CD4-positive, alpha-beta T cell treated with Interleukin-4 for 1 hour (primary cell): ENCODE measurements at places on chromosomes 2 and 18.
A peak's percentile ranks its signal among the peaks of the same experiment; 100 is the strongest.

DNA sequence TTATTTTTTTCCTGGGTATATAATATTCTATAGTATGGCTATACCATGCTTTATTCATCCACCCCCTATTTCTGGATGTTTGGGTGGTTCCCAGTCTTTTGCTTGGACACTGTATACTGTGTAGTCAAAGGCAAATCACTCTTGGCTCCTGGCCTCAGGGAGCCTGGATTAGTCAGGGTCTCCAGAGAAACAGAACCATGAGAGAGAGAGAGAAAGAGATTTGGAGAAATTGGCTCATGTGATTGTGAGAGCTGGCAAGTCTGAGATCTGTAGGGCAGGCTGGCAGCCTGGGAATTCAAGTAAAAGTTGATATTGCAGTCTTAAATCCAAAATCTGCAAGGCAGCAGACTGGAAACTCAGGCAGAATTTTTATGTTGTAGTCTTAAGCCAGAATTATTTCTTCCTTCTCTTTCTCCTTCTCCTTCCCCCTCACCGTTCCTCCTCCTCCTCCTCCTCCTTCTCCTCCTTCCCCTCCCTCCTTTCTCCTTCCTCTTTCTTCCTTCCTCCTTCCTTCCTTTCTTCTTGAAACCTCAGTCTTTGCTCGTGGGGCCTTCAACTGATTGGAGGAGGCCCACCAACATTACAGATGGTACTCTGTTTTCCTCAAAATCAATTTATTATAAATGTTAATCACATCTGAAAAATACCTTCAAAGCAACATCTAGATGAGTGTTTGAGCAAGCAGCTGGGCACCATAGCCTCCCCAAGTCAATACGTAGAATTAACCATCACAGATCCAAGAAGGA, 33.0 kb downstream of the CTIF start:
- DNase-seq: no peak

DNA sequence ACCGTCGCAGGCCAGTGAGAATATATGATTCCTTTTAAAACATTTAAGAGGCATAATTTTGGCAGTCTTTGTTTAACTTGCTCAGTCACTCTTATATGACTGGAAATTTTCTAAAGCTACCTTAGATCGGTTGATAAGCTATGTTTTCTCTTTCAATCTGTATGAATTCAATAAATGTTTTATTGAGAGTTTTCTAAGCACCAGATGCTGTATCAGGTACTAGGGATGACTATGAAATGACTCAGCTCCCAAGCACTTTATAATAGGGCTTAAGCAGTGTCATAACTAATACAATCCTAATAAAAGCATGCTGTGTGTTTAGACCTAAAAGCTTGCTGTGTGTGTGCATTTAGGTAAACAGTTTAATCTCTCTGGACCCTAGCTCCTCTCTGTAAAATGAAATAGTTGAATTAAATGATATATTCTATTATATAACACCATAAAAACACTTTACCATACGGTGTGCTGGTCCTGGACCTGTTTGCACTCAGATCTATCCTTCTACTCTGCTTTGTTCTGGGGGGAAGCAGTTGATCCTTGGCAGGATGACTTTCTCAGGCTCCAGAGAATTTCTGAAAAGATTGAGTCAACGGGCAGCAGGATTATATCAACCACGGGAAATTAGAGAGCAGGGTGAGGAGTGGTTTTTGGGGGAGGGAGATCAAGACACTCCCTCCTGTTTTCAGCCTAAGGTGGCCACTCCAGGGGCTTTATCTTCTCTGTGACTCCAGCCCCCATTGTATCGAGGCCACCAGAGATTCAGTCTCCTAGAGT, 26.1 kb upstream of the SLC38A11 start:
- no peak for DNase-seq

GRCh38 chr2:100624536-100624935, 61.7 kb downstream of the PDCL3 start:
- no peak for DNase-seq

- DNase-seq: no peak
Measured at GRCh38 chr18:23350188-23350587, 102.9 kb upstream of the RIOK3 start.

DNA sequence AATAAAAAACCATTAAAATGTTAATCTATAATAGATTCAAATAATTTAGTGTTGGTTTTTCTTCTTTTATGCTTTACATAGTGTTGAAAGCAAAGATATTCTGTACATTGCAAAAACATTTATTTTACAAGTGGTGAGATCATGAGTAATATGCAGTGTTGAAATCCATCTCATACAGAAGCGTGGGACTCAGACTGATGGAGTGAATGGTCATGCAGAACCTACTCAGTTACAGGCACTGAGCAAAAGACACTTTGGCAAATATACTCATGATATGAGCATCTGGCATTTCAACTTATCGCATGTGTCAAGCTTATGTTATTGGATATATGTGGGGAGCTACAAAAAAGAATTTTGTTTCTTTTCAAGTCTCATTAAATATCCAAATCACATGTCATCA, 620.2 kb upstream of the NETO1 start:
- no peak for DNase-seq

DNA sequence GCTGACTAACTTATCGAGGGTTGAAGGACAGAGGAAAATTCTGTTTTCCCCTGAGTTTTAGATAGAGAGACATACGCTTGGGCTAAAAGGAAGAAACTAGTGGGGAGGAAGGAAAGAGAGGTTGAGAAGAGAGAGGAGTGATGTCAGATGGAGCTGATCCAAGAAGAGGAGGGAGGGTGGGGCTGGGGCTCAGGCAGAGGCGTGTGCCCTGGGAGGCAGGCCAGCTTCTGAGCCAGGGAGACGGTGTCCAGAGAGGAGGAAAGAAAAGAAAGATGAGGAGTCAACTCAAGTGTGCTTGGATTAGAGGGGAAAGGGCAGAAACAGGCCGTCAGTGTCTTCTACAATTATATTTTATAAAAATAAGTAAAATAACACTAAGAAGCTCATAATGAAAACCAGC, 56.2 kb downstream of the EMILIN2 start:
- no peak for DNase-seq

- DNase-seq: no peak
Measured at GRCh38 chr2:107088156-107088555, 202.2 kb upstream of the ST6GAL2 start.

GRCh38 chr18:12748671-12749070, 45.8 kb downstream of the PSMG2 start:
- no peak for DNase-seq

DNA sequence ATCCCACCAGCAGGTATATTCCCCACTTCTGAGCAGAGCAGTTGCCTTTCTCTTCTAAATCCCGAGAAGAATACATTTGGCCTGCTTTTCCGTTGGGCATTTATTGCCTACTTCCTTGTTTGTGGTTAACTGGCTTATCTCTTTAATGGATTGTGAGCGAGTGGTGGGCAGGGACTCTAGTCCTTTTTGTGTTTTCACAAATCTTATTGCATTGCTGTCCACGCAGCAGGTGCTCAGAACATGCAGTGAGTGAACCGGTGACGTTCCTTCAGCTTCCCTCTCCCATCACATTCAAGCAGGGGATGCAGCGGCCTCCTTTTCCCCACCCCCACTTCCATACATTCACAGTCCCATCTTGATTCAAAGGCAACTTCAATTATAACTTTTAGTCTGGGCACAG, 28.9 kb upstream of the GAREM2 start:
- DNase-seq: no peak

- no peak for DNase-seq
Measured at GRCh38 chr2:108616751-108617161, 82.5 kb downstream of the LIMS1 start.

DNA sequence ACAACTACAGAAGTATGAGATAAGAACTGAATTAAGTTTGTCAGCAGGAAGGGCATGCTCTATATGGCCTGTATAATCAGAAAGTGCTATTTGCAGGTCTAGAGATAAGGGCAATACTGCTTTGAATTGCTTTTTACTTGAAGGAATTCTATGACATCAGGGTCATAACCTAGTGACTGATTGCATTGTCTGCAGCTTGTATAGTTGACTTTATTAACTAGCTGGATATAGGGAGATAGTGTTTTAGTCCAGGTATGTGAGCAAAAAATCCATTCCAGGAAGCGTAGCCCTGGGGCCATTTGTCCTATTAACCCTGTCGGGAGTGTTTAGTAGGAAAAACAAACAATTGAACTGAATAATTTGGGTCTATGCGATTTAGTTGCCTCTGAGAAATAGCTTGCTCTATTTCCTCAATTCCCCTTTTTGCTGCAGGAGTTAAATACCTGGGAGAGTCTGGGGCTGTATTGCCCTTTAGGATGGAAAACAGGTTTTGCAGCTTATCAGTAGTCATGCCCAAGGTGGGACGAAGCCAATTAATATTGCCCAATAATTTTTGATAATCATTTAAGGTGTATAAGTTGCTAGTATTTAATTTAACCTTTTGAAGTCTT, 30.0 kb downstream of the HTR2B start:
- no peak for DNase-seq

- no peak for DNase-seq
Measured at GRCh38 chr2:173002751-173003541, 72.7 kb upstream of the MAP3K20 start.

DNA sequence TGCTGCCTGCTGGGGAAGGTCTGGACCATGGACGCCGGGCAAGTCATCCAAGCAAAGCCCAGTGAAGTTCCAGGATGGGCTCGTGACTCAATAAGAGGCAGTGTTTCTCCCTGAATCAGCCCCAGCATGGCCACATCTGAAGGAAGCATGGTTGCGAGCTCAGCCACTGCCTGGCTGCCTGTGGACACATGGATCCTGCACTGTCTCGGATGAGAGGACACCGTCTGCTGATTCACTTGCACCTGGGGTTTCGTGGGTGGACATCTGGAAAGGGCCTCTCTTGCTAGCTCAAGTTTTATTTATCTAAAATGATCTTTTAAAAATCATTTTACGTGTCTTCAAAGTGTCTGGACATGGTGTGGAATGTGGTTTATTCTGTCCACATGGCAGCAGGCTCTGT, 224.8 kb upstream of the FN1 start:
- no peak for DNase-seq

DNA sequence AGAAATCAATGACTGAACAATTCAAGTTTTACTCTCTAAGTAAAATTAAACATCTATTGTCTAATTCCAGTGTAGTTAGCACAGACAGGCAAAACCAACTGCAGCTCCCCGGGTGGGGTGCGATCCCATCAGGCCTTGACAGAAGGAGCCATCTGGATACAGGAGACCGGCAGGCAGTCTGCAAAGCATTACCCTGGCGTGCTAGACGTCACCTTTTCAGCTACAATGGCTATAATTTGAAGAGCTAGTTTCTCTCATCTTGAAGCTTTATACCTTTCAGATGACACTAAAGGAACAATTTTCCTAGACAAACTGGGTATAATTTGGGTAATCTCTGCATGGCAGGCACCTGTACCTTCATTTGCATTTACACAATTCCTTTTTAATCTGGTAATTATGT, 761.5 kb upstream of the SOX11 start:
- DNase-seq: no peak

GRCh38 chr2:144546933-144547332, 27.0 kb upstream of the ZEB2 start:
- DNase-seq: no peak

- no peak for DNase-seq
Measured at GRCh38 chr2:79711098-79711497, 198.2 kb downstream of the CTNNA2 start.

GRCh38 chr18:51188024-51188701, 9.3 kb downstream of the MEX3C start:
- peak; percentile 23 for DNase-seq

- no peak for DNase-seq
Measured at GRCh38 chr18:75405351-75405750, 22.2 kb downstream of the SMIM21 start.

DNA sequence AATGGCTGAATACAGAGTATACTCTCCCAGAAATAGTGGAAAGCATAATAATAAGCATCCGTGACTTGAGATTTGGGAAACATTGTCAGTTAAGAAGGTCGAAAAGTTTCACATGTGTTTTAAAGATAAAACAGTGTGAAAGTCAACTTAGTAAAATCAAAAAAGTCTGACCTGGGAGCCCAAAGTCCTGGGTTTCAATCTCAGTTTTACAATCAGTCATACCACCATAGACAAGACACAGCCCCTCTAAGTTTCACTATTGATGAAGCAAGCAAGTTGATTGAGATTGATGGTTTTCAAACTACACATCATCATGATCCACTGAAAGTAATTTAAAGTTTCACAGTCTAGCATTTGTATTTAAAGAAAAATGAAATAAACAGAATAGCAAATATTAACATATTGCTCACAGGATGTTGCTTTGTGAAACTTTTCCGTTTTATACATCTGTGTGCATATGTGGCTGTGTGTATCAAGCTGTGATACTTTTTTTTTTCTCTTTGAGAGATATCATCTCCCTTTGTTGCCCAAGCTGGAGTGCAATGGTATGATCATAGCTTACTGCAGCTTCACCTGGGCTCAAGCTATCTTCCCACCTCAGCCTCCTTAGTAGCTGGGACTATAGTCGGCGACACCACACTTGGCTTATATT, 71.1 kb downstream of the PIK3C3 start:
- DNase-seq: no peak

DNA sequence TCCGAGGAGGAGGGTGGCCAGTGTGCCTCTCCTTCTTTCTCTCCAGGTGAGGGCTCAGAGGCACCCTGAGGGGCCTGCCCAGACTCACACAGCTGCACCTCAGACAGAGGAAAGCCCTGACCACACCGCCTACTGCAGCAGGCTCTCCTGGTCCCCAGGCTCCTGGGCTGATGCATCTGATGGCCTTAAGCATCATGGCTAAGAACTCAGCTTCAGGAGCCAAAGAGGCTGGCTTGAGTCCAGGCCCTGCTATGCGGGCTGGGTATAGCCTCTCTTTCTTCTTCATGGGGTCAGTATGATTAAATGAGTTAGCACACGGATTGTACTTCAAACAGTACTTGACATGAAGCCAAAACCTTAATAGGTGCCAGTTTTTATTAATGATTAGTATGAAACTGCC, 89.6 kb downstream of the TGFA start:
- no peak for DNase-seq

DNA sequence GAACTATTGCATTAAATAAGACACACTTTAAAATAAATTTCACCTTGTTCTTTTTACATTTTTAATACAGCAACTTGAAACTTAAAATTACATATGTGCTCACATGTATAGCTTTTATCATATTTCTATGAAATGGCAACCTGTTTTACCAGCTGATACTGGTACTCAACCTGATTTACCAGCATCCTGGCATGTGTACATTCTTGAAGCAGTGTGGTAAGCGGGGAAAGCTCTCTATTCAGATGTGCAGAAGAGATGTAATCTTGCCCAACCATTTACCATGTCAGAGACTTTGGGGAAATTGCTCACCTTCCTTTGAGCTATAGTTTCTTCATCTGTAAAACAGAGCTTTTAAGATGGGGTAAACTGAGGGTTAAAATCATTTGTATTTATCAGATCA, 133.2 kb downstream of the CCDC148 start:
- DNase-seq: no peak

- no peak for DNase-seq
Measured at GRCh38 chr2:113198048-113198789, 24.4 kb downstream of the PSD4 start.

- no peak for DNase-seq
Measured at GRCh38 chr2:222268311-222268990, 30.3 kb downstream of the PAX3 start.
